ENCODE measurements at places on chromosomes 4 and X.

DNA sequence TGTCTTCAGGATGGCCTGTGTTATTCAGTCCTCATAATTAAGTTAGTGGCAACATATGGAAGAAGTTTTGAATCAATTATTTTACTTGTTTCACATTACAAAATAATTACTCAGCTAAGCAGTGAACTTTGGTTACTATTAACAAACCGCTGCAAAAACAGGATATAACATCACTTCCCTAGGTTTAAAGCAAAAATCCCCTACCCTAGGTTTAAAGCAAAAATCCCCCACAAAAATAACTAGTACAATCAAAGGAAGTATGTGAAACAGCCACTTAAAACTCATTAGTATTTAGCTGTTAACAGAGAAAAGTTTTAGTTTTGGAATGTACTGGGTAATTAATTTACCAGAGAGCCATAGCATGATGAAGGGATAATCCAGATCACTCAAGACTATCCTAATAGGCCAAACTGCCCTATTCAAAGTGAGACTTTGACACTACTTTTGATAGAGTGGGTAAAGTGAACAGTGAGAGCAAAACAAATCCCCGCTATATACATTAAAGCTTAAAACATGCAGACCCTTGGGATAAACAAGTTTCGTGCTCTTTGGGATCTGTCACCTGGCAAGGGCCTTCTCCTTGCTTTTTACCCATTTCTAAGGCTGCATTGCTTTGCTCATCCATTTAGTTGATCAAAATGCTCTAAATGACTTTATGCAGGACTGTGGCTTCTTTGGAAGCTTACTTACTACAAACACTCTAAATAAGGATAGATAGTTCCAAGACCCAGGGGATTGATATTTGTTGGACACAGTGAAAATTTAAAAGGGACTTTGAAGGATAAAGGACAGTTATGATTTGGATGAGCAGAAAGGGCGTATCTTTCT, 36.4 kb upstream of the GPR174 start:
- no peak for DNase-seq

GRCh38 chr4:28369499-28369898, 1508.9 kb downstream of the STIM2 start:
- DNase-seq, result no peak

- no peak for DNase-seq
Measured at GRCh38 chrX:618761-619450, 11.7 kb upstream of the SHOX start.

GRCh38 chr4:8207314-8207713, 8.2 kb downstream of the SH3TC1 start:
- DNase-seq, result no peak

Data from stimulated activated CD4-positive, alpha-beta T cell treated with anti-CD3 and anti-CD28 coated beads, Interleukin-15, amount 100 ng/mL, for 24 hours (primary cell).